ENCODE measurements at places on chromosomes 12 and 14.
A peak's percentile ranks its signal among the peaks of the same experiment; 100 is the strongest.

DNA sequence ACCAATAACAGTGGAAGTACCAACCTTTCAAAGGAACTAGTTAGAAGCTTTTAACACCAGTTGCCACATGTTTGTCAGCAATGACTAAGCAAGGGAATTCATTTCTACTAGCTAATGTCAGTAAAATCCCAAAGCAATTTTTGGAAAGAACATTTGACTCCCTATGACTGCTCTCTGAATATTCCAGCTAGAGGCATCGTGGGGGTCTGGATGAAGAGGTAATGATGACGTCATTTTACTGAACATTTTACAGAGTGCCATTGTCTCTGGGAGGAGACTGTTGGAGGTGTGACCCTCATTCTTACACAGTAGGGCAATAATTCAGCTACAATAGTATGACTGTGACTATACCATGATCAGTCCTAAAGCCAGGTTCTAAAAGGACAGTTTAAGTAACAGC, 204.8 kb downstream of the ITPR2 start:
- no peak for DNase-seq

DNA sequence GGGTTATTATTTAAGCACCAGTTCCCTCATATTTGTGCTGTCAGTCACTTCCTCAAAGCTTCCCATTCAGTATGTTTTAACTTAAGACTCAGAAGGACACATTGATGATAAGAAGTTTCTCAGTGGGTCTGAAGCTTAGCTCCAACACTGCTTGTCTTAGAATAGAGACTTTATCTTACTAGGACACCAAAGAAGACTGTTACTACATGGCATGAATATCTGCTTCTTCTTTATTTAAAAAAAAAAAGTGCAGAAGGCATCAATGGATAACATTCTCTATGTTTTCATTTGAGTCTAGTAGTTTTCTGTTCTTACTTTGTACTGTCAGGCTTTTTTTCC, 404.2 kb downstream of the DAD1 start:
- DNase-seq: peak; percentile 47

DNA sequence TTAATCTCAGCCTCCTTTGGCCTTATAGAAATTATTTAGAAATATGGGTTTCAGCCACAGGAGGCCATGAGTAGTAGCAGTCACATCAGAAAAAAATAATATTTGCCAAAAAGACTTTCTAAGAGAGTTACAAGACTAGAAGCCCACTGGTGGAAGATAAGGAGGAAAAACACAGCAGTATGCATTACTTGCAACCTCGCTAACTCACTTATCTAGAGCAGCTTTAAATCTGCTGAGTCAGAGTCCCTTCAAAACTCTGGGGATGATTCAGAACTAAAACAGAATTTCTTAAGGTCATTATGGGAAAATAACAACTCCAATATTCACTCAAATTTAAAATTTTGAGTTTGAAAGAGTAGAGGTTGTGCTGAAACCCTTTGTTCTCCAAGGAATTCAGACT, 6.2 kb downstream of the OR4K17 start:
- DNase-seq: no peak

- no peak for DNase-seq
These were observed 252.1 kb upstream of the RTL1 start for GRCh38 chr14:101155575-101155974.

- DNase-seq: no peak
These were observed 279.2 kb downstream of the SYT1 start for GRCh38 chr12:79143803-79144202.

DNA sequence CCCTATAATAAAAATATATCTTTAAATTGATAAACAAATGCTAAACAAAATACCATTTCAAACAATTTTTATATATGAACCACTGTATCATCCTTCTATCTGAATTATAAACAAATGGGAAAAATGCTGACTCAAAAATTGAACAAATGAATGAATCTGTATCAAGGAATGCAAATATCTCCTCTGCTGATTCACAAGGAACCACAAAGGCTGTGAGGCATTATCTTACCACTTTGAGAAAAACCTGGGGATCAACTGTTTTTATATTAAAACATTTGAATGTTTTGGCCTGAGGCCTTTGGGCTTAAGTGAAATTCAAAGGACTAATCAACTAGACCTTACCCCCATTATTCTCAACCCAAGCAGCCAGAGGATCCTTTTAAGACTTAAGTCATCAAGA, 86.3 kb downstream of the EML5 start:
- DNase-seq: peak; percentile 18

Measured in non-pigmented ciliary epithelial cell (primary cell).